Upper lobe of left lung (tissue), 6 donors: ENCODE measurements at places on chromosomes 5 and 9. TPM values are rescaled to one million over a fixed set of nuclear protein-coding genes. Genes with fewer than 3 reads are reported as not detected.
A peak's percentile ranks its signal among the peaks of the same experiment; 100 is the strongest.

GRCh38 chr5:80152778-80153177 is 103.1 kb downstream of the SERINC5 start:
- H3K27ac ChIP-seq, result peak overlapping the region; percentile 43
- H3K36me3 ChIP-seq, result peaks cover 6% of the 10 kb centered on the region
- no peaks in the 10 kb centered on the region for H3K27me3 ChIP-seq

- H3K27me3 ChIP-seq, result no peaks in the 10 kb centered on the region
- H3K27ac ChIP-seq, result no peak overlapping the region
- no peak for DNase-seq
These were observed 34.3 kb downstream of the TMOD1 start for GRCh38 chr9:97535771-97536170.

GRCh38 chr5:55621229-55621628 is 86.5 kb upstream of the PLPP1 start:
- no peaks in the 10 kb centered on the region for H3K27me3 ChIP-seq
- no peaks in the 10 kb centered on the region for H3K36me3 ChIP-seq
- no peak overlapping the region for H3K4me3 ChIP-seq
- peaks cover 10% of the 10 kb centered on the region for H3K4me1 ChIP-seq
- H3K27ac ChIP-seq, result peak overlapping the region; percentile 71

GRCh38 chr5:177226860-177227259 is 76.7 kb downstream of the RAB24 start:
- DNase-seq, result no peak
- no peaks in the 10 kb centered on the region for H3K27me3 ChIP-seq
- no peak overlapping the region for H3K27ac ChIP-seq
- H3K36me3 ChIP-seq, result no peaks in the 10 kb centered on the region

- H3K4me1 ChIP-seq, result no peaks in the 10 kb centered on the region
- no peak overlapping the region for H3K4me3 ChIP-seq
- H3K27me3 ChIP-seq, result no peaks in the 10 kb centered on the region
- DNase-seq, result no peak
These were observed 216.4 kb downstream of the CDH10 start for GRCh38 chr5:24428345-24428744.

ABO gene
- 37.0 TPM for total RNA-seq
